Stimulated activated CD8-positive, alpha-beta memory T cell treated with anti-CD3 and anti-CD28 coated beads, Interleukin-2, amount 100 ng/mL, for 1 hour (primary cell): ENCODE measurements at places on chromosomes 16 and 17.

GRCh38 chr16:80280557-80280956, 260.2 kb upstream of the DYNLRB2 start:
- DNase-seq, result no peak

- DNase-seq, result peak; percentile 71
Observed at GRCh38 chr17:56977673-56978395, at the start of gene SCPEP1. Gene SCPEP1, plus strand, starts transcription at chr17:56978131. Its CDS starts 29 bp downstream, at chr17:56978160.

GRCh38 chr16:55169780-55170179, 154.2 kb upstream of the IRX6 start:
- DNase-seq, result no peak

DNA sequence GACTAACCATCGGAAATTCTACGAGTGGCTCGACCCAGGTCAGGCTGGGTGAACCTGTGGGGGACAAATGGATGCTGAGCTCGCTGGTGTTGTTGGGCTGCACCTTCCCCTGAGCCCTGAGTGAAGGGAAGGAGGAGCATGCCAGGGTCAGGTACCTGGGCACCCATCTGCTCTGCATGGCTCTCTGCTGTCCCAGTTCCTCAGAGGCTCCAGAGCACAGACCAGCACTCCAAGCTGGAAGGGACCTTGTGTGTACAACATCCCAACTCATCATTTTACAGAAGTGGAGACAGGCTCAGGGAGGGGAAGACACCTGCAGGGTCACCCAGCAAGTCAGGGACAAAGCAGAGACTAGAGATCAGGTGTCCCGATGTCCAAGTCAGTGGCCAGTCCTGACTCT, 84.9 kb upstream of the NLRP1 start:
- DNase-seq, result no peak

DNA sequence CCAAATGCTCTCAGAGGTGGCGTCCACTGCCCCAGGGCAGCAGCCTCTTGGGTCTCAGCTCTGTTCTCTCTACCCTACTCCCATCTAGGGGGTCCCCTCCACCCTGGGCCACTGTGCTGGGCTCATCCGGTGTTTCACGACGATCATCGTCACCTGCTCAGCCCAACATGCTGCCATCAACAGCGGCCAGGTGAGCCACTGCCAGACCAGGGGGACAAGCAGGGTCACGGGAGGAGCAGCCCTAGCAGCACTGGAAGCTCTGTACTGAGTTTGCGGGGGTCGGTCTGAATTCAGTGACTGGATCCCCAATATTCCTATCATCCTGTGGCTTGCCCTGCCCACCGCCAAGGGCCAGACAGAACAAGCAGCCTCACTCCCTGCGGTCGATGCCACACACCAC, 16.0 kb downstream of the ALOX12B start:
- no peak for DNase-seq

DNA sequence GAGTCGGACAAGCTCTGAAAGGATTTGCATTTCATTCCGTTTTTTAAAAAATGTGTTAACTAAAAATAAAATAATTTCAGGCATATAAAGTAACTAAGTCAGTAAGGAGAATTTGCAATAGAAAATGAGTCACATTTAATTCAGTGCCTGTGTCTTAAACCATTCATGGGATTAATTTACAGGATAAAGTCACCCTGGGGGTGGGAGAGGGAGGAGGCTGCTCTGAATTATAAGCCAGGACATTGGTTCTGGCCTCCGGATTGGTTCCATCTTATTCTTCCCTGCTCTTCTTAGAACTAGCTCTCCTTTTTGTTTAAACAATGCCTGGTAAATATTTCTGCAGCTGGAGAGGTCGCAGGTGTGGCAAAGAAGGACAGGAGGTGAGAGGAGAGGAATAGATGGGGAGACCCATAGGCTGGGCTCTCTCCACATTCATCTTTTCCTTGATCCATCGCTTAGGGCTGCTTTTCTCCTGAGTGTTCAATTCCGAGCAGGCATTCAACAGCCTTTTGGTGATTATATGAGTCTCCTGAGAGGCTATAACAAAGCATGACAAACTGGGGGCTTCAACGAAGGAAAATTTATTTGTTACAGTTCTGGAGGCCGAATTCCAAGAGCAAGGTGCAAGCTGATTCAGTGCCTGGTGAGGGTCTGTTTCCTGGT, 319.2 kb downstream of the PHKB start:
- DNase-seq, result no peak

DNA sequence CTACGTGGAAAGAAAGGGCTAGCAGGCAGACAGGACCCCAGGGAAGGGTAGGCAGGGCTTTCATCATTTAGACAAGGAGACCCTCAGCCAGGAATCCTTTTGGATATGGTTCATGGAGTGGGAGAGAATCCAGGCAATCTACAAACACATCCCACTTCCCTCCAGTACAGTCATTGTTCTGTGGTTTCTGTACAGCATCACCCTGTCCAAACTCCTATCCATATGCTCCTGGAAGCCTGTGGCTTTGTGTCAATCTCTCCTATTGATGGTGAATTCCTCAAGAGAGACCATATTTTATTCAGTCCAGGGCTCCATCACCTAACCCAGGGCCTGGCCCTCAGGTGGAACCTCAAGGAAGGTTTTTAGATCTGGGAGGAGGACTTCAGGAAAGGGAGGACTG, 99.2 kb downstream of the SPACA3 start:
- no peak for DNase-seq

- DNase-seq, result no peak
Observed at GRCh38 chr17:20026960-20027359, 17.8 kb downstream of the SPECC1 start.

- DNase-seq, result no peak
Observed at GRCh38 chr17:4720787-4721186, 10.4 kb downstream of the ARRB2 start.

- DNase-seq, result no peak
Observed at GRCh38 chr16:73966851-73967250, 329.8 kb upstream of the PSMD7 start.

- no peak for DNase-seq
Observed at GRCh38 chr16:71537643-71538042, 11.4 kb downstream of the CHST4 start.

GRCh38 chr16:72482695-72483094, 310.7 kb upstream of the PMFBP1 start:
- DNase-seq, result no peak

DNA sequence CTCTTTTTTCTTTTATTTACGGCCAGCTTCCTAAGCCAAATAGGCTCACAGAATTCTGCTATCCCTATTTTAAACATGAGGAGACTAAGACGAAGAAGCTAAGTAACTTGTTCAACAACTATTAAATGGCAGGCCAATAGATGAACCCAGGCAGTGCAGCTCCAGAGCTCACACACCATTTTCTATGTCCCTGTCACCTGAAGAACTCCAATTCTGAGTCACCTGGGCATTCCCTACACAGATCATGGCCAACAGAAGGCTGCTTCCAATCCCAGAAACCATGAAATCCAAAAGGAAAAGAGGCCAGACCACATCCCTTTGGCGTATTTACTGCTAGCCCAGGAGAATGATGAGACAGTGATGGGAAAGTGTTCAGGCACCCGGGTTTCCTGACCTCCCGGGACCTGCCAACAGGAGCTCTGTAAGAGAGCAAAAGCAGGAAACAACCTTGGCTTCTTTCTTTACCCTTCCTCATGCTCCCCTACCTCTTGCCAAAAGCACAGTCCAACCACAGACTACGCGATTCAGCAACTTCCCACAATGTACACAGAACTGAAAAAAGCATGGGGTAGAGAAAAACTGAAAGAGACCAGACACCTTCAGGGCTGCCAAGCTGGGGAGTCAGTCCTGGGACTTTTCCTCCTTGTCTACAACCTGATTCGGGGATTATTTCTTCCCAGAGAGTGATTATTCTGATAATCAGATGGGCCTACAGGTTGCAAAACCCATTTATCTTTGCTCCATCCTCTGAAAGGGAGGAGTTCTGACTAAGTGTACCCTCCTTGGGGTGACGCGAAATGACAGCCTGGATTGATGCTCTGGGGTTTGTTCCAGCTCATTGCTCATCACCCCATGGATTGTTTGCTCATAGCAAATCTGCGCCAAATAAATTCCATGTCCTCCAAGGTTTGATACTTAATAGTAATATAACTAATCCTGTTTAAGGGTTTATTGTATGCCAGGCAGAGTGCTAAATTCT, 47.8 kb upstream of the HAS3 start:
- DNase-seq, result no peak

GRCh38 chr17:82780971-82781893, 29.4 kb downstream of the TBCD start:
- DNase-seq, result no peak

DNA sequence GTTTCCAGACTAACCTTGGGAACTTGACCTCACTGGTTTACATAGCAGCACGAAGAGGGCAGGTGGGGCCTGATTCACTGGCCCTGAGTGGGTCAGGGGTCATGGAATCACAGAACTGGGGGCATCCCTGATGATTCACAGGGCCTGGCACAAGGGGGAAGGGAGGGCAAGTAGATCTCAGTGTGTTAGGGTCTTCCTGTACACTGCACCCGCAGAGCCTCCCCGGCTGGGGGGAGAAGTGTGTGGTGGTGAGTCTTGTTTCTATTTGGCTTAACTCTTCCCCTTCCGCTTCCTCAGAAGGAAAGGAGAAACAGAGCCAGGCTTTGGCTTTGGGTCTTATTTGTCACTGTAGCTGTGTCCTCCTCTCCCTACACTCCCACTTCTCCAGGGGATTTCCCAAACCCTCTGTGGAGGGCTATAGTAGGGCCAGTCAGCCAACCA, 3.7 kb downstream of the STARD3 start:
- no peak for DNase-seq

- DNase-seq, result no peak
Observed at GRCh38 chr17:35898283-35899070, 18.3 kb upstream of the CCL5 start.

DNA sequence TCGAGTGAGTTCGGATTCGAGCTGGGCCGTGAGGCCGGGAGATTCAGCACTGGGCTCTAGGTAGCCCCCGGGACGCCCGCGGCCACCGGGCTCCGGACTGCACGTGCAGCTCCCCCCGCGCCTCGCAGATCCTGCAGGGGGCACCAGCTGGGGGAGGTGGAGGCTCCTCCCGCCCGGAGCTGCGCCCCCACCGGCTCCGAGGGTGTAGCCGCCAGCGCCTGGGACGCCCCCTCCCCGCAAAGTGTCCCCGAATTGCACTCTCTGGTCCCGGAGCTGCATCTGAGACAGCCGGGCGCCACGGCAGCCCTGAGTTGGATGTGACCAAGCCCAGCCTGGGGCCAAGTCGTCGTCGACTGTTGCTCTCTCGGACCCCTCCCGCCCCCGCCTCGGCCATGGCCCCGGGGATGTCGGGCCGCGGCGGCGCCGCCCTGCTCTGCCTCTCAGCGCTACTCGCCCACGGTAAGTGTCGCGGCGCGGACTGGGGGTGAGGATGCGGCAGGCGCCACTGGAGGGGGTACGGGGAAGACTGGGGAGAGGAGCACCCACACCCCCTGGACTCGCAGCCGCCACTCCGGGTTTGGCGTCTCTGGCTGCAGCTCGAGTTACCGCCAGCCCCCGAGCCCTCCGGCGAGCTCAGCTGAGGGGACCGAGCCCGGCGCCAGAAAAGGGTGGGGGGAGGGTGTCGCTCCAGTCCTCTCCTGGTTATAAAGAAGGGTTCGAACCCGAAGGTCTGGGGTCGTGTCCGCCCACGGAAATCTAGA, 1.5 kb downstream of the TMEM132E start:
- no peak for DNase-seq

DNA sequence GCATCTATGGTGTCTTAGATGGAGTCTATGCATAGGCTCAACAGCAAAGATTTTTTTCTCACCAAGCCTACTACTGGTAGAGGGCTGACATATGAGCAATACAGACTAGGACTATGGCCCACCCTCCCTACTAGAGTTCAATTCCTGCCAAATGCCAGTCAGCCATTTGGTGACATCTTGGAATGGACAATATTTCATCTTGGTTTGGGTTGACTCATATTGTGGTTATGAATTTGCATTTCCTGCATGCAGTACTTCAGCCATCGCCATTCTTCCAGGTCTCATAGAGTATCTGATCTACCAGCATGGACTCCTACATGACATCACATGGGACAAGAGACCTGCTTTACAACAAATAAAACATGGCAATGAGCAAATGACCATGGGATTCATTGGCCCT, 778.1 kb upstream of the SOX9 start:
- DNase-seq, result no peak

DNA sequence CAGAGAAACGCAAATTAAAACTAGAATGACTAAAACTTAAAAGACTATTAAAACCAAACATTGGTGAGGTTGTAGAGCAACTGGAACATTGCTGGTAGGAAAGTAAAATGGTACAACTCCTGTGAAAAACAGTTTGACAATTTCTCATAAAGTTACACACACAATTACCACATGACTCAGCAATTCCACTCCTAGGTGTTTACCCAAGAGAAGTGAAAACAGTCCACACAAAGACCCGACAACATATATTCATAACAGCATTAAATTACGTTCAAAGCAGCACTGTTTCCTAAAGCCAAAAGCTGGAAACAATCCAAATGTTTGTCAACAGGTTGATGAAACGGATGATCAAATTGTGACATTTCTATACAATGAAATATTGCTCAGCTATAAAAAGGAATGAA, 26.5 kb upstream of the ALOX12 start:
- DNase-seq, result no peak

- no peak for DNase-seq
Observed at GRCh38 chr17:41404024-41404671, 6.7 kb upstream of the KRT31 start.

- no peak for DNase-seq
Observed at GRCh38 chr16:1428511-1428910, 2.4 kb upstream of the PERCC1 start.

- no peak for DNase-seq
Observed at GRCh38 chr17:8963647-8964258, 1.8 kb downstream of the PIK3R5 start.

DNA sequence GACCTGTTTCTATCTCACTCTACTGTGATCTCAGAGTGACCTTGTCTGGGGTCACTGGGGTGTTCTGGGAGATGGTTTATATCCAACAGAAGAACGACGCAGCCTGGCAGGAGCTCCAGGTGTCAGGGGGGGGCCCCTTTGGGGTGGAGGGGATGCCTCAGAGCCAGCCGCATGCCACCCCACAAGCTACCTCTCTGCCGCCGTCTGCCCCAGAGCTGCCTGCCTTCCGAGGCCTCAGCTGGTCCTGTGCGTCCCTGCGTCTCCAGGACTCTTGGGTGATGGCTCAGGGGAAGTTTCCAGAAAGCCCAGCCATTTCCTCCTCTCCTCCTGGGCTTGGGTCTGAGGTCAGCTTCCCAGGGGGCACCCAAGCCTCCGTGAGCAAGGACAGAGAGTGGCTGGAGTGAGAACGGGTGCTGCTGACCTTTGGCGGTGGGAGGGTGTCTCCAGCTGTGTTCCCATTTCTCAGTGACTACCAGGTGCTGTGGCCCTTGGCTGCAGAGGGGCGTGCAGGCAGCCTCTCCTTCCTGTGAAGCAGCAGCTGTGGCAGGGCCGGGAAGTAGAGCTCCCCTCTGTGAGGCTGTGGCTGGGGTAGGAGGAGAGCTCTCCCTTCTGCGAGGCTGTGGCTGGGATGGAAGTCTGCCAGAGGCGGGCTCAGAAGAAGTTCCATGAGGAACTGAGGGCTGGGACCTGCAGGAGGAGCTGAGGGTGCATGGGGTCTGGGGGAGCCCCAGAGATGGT, 19.8 kb downstream of the JPH3 start:
- DNase-seq, result no peak

DNA sequence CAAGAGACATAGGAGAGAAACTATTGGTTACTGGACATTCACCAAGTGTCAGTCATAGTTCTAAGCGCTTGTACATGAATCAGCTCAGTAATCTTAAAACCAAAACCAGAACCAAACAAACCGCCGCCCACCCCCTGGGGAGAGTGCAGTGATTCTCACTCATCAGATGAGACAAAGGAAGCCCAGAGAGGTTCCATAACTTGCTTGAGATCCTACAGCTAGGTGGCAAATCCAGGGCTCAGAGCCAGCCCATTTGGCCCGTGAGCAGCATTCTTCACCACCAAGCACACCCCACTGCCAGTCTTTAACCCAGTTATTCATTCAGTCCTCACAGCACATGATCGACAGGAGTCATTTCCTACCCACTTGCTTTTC, 37.2 kb upstream of the RGS9 start:
- DNase-seq, result peak; percentile 22
